ENCODE measurements at places on chromosomes 1 and 21.

DNA sequence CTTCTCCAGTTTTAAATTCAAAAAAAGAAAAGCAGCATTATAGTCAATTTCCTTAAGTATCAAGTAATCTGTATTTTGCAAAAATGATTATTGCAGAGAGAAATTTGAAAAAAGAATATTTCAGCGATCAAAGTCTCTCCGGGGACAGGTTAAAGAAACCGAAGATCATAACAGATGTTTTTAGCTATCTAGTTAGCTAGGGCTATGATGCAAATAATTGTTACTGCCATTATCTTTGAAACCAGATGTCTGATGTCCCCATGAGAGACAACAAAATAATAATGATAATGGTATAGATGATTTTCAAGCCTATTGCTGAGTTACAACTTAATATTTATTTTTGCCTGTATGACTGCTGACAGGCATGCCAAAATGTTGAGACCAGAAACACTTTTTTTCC lies 1326.0 kb downstream of the PLA2G4A start:
- DNase-seq, result no peak

DNA sequence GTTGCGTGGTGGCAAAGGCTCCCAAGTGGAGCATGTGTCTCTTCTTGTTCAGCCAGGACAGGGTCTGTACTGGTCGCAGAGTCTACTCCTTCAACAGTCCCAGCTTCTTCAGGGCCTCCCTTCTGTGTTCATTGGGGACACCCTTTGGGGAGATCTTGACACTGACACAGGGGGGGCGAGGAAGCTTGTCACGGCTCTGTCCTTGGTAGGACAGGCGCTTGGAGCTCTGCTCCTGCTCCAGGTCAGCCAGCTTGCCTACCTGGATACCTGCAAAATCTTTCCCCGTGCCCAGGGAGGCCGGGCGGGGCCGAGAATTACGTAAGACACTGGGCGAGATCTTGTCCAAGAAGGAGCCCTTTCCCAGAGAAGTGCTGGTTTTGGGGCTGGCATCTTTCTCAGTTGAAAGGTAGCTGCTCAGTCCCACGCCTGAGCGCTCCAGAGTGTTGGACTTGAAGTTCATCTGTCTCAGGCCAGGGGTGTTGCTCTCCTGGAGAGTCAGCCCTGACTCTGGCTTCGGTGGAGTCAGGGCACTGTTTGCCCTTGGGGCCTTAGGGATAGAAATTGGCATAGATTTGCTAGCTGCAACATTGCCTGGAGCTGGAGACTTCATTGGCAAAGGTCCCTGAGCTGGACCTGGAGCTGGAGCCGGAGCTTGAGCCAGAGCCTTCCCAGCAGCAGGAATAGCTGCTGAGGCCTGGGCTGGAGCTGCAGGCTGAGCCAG lies 10.5 kb downstream of the C1orf116 start:
- DNase-seq, result no peak

- DNase-seq, result no peak
Measured at GRCh38 chr1:40316595-40317393, at the start of gene COL9A2. TSS of gene COL9A2 (minus strand) at chr1:40317286. CDS start at chr1:40317197, 89 bp downstream.

DNA sequence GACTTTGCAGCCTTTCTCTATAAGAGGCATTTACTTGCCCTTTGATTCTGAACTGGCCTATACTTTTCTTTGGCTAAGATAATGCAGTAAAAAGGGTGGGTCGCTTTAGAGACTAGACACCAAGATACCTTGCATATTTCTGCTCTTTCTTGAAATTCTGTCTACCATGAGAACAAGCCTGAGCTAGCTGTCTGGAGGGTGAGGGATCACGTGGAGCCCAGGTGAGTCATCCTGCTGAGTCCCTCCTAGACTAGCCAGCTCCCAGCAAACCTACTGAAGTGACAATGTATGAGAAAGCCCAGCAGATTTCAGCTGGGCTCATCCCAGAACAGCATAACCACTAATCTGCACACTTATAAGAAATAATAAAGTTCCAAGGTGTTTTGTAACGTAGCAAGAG lies 408.0 kb upstream of the KAZN start:
- DNase-seq, result no peak

GRCh38 chr1:228827019-228827418 lies 91.7 kb downstream of the RHOU start:
- DNase-seq, result no peak

GRCh38 chr1:236530959-236531358 lies 7.2 kb downstream of the LGALS8 start:
- DNase-seq, result no peak

DNA sequence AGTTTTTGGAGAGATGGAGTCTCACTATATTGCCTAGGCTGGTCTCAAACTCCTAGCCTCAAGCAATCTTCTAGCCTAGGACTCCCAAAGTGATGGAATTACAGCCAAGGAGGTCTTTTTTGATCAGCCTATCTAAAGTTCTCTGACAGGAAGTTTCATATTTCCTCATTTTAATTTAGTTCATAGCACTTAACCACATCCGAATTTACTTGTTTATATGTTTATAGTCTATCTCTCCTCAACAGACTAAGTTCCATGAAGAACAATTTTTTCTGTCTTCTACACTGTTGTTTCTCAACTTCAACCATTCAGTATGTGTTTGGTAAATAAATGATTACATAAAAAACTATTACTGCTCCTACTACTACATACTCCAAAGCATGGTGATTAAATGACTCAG lies 47.9 kb downstream of the GON4L start:
- no peak for DNase-seq

DNA sequence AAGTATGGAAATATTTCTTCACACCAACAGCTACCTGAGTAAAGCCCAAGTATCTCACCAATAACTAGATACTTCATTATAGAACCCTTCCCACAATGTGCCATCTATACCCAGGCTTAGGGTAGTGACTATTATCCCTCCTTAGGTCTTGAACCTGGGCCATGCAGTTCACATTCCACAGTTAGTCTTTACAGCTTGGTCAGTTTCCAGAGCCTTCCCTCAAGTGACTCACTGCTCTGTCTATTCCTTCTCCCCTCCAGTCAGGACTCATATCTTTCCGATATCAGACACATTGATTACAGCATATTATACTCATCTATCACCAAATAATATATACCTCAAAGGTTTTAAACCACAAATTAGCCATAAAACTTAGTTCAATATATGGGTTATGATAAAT lies 23.6 kb downstream of the VAMP4 start:
- no peak for DNase-seq

- peak; percentile 54 for DNase-seq
Measured at GRCh38 chr1:10210841-10211804, 753 bp downstream of the KIF1B start.

GRCh38 chr1:115330480-115331013 lies 7.5 kb downstream of the NGF start:
- no peak for DNase-seq

- DNase-seq, result no peak
Measured at GRCh38 chr1:23100074-23100748, 68.4 kb downstream of the LUZP1 start.

DNA sequence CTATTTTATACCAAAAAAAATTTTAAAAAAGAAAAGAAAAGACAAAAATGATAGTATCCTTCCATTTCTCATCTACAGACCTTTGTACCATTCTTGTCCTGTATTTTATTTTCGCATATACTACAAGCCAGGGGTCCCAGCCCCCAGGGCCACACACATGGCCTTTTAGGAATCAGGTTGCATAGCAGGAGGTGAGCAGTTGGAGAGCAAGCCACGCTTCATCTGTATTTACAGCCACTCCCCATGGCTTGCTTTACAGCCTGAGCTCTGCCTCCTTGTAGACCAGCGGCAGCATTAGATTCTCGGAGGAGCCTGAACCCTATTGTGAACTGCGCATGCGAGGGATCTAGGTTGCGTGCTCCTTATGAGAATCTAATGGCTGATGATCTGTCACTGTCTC lies 39.8 kb downstream of the RASSF5 start:
- no peak for DNase-seq

DNA sequence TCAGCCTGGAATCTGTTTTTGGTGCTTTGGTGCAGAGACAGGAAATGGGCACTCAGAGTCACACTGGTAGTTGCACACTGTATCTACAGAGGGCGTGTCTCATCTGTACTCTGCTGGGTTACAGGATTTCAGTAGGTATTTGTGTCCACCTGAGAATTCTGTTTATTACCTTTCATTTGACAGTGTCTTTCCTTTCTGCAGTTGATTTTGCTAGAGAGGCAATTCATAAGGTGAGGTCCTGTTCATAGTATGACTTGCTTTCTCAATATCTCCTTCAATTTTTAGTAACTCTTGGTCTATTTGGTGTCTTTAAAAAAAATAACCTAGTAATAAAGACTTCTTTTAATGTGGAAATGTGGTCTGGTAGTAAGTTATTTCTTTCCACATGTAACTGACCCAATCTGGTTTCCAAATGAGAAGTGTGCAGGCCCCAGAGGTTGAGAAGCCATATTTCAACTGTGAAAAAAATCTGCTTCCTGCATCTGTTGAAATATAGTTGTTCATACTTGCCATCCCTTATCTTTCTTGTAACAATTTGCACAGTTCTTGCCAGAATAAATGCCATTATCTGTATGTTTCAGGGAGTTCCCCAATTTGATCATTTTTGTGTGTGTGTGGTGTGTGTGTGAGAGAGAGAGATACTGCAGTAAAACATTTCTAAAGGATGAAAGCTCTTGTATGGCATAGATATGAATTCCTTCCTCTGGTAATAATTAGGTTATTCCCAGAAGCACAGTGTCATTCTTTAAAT lies 78.4 kb upstream of the DNAJC6 start:
- DNase-seq, result no peak

DNA sequence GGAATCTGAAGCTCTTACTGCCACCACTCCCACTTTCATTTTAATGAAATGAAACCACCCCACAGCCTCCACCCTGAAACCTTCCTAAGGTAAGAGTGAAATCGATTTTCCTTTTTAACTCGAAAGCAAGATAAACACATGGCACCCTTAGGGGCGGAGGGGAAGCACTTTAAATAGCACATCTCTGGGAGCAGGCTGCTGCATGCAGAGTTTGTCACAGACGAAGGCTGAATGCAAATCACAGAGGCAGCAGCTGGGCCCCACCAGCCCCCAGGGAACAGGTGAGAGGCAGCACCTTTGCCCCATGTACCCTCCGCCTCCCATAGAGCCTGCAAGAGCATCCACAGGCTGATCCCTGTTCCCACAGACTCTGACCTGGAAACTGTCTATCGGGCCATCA lies 60.0 kb upstream of the GRIK3 start:
- no peak for DNase-seq

- DNase-seq, result no peak
Measured at GRCh38 chr21:17578162-17578561, 34.5 kb downstream of the BTG3 start.

DNA sequence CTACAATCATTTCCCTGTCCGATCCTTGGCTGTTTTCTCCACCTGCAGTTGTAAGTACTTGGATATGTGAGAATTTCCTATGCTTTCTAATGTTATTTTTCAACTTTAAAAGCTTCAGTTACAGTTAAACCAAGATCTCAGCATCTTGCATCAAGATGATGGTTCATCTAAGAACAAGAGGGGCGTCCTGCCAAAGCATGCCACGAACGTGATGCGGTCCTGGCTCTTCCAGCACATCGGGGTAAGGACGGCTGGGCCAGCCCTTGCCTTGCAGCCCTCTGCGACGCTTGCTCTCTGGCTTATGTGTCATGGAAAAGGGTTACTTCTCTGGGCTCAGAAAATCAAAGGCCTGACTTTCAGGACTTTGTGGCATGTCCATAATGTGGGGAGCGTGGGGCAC lies 46.8 kb downstream of the PKNOX1 start:
- DNase-seq, result no peak

GRCh38 chr1:174204697-174205308 lies 45.5 kb downstream of the RABGAP1L start:
- DNase-seq, result no peak

DNA sequence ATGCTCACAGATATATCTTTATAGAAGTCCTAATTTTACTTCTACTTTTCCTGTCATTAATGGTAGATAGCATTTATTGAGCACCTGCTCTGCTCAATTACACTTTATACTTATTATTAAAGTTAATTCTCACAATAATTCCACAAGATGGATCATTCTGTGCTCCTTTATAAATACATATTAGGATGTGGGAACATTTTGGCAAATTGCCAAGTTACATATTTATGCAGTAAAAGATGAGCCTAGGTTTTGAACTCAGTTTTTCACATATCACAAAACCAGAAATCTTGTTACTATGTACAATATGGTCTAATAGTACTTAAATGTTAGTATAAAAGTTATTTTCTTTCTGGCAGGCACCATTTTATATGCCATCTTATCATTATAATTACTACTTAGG lies 895.0 kb upstream of the B3GALT2 start:
- DNase-seq, result no peak

DNA sequence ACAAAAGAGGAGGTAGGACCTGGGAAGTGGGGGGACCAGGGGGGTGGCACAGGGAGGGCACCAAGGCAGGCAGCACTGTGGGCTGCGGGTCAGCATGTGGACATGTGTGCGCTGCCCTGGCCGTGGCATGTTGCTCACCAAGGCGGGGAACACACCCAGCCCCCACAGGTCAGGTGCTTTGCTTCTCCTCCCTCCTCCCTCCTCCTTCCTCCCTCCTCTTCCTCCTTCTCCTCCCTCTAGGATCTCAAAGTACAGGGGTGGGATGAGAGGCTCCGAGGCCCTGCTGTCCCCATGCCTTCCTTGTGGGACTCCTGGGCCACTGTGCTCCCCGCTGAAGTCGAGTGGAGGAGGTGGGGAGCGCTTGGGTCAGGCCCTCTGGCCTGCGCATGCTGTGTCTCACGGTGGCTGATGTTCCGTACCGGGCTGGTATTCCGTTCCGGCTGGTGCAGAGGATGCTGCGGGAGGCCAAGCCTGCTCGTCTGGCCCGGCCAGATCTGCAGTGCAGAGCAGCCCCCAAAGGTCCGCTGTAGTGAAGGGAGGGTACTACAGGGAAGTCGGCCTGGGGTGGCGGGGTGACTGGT lies 26.6 kb downstream of the SPSB1 start:
- DNase-seq, result no peak

- DNase-seq, result no peak
Measured at GRCh38 chr21:42806509-42807140, 72.7 kb downstream of the WDR4 start.
